HFF-Myc (cell line): ENCODE measurements at places on chromosomes 5 and 9.

DNA sequence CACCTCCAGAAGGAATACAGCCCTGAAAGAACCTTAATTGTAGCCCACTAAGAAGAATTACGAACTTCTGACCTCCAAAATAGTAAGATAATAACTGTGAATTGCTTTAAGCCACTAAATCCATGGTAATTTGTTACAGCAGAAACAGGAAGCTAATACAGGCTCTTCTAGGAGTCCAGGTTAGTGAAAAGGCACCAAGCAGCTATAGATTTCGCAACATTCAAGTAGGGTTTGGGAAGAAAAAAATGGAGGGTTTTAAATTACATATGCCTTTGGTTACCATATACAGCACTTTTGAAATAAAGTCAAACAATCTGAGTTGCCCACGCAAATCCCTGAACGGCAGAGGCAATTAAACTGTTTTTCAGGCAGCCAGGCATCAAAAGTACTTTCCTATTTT, 1.7 kb upstream of the ACTL7A start:
- no peak for DNase-seq

- no peak for DNase-seq
Measured at GRCh38 chr9:16214677-16215352, 655.7 kb downstream of the BNC2 start.

DNA sequence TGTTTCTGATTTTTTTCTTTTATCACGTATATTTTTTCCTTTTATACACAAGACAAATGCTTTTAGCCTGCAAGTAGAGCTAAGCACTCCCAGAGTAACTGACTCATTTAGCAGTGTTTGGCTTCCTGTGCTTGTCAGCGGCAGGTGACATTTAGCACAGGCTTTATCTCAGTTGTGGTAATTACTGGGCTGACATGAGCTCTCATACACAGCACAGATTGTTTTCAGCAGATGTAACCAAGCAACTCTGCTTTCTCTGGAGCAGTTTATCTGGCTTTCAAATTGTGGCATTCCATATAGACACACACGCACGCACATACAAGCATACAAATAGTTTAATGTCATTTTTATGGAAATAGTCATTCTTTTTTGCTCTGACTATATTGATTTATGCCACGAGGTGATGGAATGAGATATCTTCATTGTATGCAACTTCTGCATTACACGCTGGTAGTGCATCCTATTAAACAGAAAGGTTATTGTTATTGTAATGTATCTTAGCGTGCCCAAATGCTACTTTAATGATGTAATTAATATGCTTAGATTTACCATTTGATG, 379.0 kb upstream of the GRAMD2B start:
- DNase-seq = peak; percentile 77

DNA sequence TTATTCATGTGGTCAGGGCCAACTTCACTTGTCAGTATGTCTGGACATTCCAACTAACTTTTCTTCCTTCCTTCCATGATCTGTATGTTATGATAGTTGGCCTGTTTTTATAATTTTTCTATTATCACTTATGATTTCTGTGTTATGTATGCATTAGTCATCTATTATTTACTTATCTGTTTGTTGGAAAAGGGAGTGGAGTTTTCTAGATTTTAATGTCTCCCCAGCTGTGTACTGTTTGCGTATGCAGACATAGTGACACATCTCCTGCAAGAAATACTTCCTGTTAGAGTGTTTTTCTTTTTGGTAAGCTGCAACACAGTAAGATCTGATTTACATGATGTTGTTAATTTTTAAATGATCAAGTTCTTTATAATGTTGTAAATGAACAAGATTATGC, 8.7 kb upstream of the INSYN2B start:
- DNase-seq = no peak

DNA sequence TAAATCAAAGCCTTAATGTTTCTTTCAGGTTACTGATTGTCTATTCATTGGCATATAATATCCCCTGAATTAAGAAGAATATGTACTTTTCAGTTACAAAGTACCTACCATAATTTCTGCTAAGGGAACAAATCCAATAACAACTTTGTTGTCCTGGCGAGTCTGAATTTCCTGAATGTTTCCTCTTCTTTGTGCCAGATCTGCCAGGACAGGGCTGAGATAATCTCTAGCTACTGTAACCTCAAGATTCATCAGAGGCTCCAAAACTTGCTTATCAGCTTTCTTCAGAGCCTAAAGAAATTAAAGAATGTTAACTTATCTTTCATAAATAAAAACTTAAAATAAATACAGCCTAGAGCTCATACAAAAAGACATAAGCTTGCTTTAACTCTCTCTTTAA, 37.2 kb downstream of the HEXB start:
- no peak for DNase-seq

- DNase-seq = no peak
Measured at GRCh38 chr5:14483504-14484157, 98.0 kb upstream of the OTULINL start.

- DNase-seq = no peak
Measured at GRCh38 chr9:121798941-121799340, 147.5 kb downstream of the DAB2IP start.

- no peak for DNase-seq
Measured at GRCh38 chr9:94847486-94847885, 121.0 kb downstream of the AOPEP start.

GRCh38 chr5:57831932-57832331, 349.3 kb upstream of the ACTBL2 start:
- no peak for DNase-seq

- DNase-seq = no peak
Measured at GRCh38 chr9:85223506-85224125, 518.1 kb downstream of the AGTPBP1 start.

DNA sequence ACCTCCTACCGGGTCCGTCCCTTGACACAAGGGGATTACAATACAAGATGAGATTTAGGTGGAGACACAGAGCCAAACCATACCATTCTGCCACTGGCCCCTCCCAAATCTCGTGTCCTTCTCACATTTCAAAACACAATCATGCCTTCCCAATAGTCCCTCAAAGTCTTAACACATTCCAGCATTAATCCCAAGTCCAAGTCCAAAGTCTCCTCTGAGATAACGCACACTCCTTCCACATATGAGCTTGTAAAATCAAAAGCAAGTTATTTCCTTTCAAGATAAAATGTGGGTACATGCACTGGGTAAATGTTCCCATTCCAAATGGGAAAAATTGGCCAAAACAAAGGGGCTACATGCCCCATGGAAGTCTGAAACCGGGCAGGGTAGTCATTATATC, 463.9 kb upstream of the CDH9 start:
- DNase-seq = no peak

DNA sequence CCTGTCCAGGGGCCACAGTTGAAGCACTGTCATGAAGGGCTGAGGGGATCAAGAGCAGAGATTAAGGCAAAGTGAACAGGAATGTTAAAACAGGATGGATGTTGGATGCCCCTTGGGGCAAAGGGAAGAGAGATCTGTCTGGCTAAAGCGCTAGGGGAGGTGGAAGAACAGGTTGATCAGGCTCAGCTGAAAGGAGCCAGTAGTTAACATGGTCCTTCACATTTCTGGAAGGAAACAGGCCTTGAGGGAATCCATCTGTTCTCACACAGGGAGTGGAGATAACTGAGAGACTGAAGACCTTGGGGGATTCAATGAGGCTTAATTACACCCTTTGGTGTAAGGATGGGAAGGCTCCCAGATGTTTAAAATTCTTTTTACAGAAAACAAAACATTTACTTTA, 5.8 kb downstream of the HAPLN1 start:
- no peak for DNase-seq

DNA sequence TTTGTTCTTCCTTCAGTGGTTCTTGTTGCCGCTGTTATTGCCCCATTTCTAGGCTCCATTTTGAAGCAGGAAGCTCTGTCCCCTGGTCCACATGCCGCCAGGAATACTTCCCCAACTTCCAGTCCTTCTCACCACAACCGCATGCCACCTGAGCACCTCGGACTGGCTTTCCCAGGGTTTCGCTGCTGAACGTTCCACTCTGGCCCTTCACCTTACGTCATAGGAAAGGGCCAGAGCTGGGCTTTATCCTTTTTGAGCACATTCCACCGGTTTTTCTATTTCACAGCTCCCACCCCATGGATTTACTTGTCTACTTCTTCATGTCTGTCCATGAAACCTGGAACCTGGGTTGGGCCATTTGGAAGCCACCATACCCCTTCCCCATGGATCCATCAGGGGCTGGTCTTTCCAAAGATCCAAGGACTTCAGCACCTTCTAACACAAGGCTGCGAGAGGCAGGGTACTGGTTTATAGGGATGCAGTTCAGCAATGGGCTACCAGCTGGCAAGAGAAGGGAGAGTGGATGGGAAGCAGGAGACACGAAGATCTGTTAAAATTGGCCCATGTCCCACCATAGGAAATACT, 557.4 kb downstream of the BNC2 start:
- DNase-seq = no peak

- DNase-seq = no peak
Measured at GRCh38 chr5:138985683-138986082, 110.5 kb upstream of the LRRTM2 start.

GRCh38 chr5:136191304-136192014, 1.5 kb downstream of the SMIM32 start:
- DNase-seq = no peak

GRCh38 chr5:147626464-147626863, 116.6 kb upstream of the DPYSL3 start:
- no peak for DNase-seq

GRCh38 chr9:115880221-115880885, 273.2 kb upstream of the PAPPA start:
- DNase-seq = no peak

DNA sequence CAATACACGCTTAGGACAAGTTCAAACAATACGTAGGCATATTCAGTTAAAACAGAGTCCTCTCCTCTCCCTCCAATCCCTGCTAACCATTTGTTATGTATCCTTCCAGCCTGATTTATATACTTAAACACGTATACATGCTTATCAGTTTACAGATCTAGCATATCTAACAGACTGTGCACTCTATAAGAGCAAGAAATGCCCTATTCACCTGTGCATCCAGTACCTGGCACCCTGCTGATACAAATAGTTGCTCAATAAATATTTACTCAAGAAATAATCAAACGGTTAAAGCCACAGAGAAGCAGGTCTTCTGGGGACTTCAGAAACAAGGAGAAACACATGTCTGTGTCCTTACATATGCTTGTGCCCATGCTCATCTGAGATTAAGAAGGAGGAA, 55.9 kb downstream of the MLLT3 start:
- no peak for DNase-seq

- DNase-seq = no peak
Measured at GRCh38 chr5:170303549-170303948, 6.0 kb upstream of the LCP2 start.

- DNase-seq = no peak
Measured at GRCh38 chr5:5202321-5202720, 62.2 kb downstream of the ADAMTS16 start.

- no peak for DNase-seq
Measured at GRCh38 chr5:149938279-149938678, 6.3 kb downstream of the PDE6A start.

DNA sequence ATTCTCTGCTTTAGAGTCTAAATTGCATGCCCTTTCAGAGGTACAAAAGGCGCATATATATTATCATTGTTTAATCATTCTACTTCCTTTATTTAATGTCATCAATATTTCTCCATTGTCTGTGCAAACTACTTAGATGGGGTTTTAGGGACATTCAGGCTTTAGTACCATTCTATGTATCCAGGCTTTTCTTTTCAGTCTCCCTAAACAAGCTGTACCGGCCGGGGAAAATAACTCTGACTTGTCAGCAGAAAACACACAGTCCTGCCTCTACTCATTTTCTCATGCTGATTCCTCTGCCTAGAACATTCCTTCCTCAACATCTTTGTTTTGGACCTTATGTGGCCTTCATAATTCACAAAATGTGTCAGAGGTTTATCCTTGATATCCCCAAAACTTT, 392.1 kb upstream of the DAB2 start:
- no peak for DNase-seq

DNA sequence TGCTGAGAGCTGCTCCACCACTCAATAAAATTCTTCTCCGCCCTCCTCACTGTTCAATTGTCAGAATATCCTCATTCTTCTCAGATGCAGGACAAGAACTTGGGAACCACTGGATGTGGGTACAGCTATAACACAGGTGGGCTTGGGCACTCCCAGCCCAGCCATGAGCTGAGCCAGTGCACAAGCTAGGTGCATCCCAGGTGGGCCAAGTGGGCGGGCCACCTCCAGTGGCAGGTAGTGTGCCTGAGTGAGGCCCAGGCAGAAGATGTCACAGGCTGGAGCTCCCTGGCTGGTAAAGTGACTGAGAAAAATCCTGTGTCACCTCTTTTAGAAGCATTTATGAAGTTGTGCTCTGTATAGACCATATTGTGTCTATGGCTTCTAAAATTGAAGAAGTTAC, 501.6 kb upstream of the TYRP1 start:
- no peak for DNase-seq

- no peak for DNase-seq
Measured at GRCh38 chr5:43589310-43589709, 13.7 kb upstream of the NNT start.

DNA sequence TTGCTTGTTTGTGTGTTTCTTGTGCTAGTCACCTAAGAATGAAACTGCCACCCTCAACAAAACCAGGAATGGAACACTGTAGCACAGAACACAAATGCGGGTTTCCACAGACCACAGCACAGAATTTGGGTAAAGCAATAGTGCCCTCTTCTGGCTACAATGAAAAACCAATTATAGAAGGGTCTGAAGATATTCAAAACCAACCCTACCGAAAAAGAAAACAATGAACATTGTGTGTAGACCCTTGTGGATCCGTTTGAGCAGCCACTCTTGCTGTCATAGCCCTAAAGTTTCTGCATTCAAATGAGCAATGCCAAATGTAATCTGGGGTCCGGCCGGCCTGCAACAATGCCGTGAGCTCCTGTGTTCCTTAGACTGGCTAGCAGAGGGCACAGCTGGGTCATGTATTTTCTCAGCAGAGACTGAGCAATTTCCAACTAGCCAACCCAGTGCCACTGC, 8.3 kb upstream of the ENC1 start:
- DNase-seq = peak; percentile 52

- no peak for DNase-seq
Measured at GRCh38 chr9:87158765-87159164, 211.5 kb upstream of the GAS1 start.

DNA sequence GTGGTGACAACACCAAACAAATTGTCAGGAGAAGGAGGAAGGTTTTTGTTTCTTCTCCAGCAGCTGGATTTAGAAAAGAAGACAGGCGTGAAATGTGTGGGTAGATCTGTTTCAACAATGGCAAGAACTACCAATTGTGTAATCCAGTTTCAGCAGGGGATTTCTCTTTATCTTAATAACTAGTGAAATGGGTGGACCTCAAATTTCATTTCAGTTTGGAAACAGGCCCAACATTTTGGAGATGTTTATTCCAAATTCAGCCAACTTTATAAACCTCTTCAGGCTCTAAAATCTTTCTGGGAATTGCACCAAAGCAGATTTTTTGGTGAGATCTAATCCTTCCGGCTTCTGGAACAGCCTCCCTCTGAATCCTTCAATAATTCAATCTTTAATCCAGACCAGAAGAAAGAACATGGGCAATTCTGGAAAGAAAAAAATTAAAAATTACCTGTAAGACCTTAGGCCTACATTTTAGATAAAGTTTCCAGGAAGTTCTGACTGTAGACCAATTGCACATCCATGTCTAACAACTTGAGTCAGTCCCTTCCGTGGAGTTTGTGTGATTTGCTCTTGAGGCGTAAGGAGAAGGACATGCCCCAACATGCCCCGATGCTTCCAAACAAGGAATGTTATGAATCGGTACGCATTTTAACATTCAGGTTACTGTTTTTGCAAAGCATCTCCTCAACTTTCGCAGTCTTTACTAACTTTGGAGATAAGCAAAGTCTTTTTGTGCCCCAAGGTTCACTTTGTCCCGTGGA, 423.6 kb downstream of the IRX1 start:
- no peak for DNase-seq

GRCh38 chr9:95383185-95383676, 65.7 kb upstream of the FANCC start:
- peak; percentile 44 for DNase-seq
